COR-L47 (cell line): ENCODE measurements at places on chromosomes 11 and 22.
A peak's percentile ranks its signal among the peaks of the same experiment; 100 is the strongest.

GRCh38 chr11:367956-368413 lies 1.3 kb upstream of the B4GALNT4 start:
- no peak for DNase-seq

DNA sequence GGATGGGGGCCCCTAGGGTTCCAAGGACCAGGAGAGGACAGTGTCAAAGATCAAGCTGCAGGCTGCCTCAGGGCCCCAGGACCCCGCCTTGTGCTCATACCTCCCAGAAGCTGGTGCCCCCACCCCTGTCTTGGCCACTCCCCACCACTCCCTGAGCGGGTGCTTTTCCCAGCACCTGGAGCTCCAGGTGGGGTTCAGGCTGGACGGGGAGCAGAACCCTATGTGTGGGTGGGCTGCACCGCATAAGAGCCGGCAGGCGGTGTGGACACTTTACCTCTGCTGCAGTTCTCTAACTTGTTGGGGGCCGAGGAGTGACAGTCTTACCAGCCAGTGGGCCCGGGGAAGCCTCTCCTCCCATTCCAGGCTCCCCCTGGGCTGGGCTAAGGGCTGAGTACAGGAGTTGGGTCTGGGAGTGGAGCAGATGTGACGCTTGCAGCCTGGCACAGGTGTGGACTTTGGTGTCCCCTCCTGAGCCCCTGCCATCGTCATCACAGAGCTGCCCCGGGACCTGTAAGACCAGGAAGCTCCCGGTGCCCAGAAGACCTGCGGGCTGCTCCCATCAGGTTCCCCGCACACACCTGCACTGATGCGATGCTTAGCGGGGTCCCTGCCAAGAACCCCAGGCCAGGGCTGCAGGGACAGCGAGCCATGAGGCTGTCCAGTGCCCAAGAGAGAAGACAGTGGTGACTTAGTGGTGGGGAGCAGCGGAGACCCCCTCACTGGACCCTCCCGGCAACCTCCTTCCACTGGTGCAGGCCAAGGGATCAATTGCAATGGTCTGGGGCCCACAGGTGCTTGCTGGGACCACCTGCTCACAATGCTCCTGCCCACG lies 674.5 kb downstream of the BRD1 start:
- no peak for DNase-seq

DNA sequence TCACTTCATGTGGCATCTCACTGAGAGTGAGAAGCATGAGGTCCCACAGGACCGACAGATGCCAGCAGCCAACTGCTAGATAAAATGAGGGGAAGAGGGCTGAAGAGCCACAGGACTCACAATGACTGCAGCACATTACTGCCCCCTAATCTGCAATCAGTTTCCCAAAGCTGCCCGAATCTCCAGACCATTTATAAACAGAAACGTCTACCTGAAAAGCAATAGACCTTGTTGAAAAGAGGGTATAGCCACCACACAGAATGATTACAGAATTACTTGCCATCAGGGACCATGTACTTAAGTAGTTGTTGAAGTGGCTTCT lies 12.4 kb upstream of the TEF start:
- no peak for DNase-seq

DNA sequence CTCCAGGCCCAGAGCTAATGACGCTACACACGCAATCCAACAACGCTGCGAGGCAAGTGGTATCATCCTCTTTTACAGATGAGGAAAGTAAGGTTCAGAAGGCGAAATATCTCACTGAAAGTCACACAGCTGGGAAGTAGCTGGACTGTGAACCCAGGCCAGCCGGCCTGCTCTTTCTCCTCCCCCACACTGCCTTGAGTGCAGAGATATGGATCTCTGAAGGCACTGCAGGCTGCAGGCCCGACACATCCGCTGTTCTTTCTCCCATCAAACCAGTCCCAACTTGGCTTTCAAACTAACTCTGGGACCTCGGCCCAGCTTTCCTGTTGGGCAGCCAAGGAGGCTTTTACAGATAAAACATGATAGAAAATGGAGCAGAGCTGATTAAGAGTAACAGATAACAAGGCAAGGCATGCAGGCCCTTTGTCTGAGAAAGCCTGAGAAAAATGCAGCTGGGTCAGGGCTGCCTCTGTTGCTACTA lies 64.0 kb upstream of the PTPRJ start:
- no peak for DNase-seq

- DNase-seq = no peak
Observed at GRCh38 chr11:104113541-104113940, 50.4 kb downstream of the PDGFD start.

DNA sequence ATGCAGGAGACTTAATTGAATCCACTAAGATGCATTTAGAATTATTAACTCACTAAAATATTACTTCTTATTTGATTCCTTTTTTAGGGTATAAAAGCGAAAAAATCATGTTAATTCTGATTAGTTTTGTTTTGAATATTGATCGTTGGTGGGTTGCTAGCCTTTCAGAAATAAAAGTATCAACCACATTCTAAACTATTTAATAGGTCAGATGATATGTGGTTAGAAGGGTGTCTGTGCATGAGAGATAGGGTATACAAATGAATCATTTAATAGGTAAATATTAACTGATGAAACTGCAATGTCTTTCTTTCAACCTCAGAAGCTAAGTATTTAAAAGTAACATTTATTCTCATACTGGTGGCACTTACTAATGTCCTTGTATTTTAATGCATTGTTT lies 515.1 kb downstream of the CNTN5 start:
- DNase-seq = no peak

- DNase-seq = peak; percentile 41
Observed at GRCh38 chr11:61533401-61533800, 24.9 kb downstream of the LRRC10B start.

- no peak for DNase-seq
Observed at GRCh38 chr11:120676991-120677390, 165.4 kb downstream of the GRIK4 start.

GRCh38 chr11:131693756-131694155 lies 323.3 kb downstream of the NTM start:
- peak; percentile 56 for DNase-seq

GRCh38 chr11:131910178-131910522 lies 539.7 kb downstream of the NTM start:
- no peak for DNase-seq

DNA sequence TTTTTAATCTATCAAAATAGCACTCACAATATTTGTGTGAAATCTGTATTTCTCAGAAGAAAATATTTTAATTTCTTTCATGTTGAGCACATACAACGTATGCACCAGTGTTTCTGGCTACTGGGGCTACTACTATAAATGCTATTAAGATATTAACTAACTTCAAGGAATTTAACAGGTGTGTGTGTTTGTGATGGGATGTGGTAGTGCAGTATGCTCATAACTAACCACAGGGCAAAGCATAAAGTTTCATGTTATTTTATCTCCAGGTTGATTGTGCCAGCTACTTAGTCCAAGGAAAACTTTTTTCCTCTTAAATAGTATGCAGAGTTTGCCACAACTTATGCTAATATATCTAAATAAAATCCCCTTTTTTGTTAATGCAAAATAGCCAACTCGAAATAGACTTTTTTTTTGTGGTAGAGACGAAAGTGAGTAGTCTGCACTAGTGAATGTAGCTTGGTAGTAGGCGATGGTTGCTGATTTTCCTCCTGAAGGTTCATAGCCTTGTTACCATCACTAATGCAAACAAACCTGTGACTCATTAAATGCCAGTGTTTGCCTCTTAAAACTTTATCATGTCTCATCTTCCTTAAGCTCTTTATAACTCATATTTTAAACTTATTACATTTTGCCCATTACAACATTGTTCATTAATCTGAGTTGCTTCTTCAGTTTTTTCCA lies 565.5 kb upstream of the ANO3 start:
- DNase-seq = no peak

- no peak for DNase-seq
Observed at GRCh38 chr22:39395936-39396796, 3.4 kb upstream of the TAB1 start.

GRCh38 chr11:66317723-66318599 lies 1.1 kb upstream of the CD248 start:
- no peak for DNase-seq

DNA sequence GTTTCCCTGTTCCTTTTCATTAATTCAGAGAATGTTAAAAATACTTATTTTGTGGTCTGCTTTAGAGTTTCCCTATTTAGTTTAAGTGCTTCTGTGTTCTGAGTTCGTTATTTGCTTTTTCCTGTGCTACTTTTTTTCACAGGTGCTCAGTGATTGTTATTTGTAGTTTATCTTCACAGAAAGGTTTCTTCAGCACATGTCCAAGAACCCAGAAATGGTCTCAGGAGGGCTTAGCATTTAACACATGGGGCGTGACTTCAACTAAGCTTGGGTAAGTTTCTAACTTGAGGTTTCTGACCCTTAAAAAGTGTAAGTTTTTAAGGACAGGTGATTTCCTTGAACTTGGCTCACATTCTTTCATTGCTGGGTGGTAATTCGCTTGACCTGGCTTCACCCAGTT lies 157.3 kb downstream of the AASDHPPT start:
- no peak for DNase-seq

- DNase-seq = no peak
Observed at GRCh38 chr11:62104816-62105653, 18.8 kb upstream of the INCENP start.

- DNase-seq = no peak
Observed at GRCh38 chr11:3939211-3939610, 83.7 kb downstream of the STIM1 start.

DNA sequence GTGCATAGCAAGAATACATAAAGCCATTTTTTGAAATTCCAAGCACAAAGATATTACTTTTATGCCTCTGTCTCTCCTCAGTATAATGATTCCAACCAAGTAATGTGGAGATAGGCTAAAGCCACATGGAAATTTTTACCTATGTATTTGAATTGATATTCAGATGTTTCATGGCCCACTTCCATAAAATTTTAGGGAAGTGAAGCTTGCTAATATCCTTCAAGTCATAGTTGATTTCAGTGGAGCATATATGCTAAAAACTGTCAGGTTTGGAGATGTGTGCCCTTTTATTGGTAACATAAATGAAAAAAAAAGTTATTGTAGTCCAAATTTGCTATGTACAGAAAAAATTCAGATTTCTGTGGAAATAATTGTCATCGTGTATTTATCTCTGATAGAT lies 12.3 kb downstream of the MS4A4E start:
- no peak for DNase-seq

DNA sequence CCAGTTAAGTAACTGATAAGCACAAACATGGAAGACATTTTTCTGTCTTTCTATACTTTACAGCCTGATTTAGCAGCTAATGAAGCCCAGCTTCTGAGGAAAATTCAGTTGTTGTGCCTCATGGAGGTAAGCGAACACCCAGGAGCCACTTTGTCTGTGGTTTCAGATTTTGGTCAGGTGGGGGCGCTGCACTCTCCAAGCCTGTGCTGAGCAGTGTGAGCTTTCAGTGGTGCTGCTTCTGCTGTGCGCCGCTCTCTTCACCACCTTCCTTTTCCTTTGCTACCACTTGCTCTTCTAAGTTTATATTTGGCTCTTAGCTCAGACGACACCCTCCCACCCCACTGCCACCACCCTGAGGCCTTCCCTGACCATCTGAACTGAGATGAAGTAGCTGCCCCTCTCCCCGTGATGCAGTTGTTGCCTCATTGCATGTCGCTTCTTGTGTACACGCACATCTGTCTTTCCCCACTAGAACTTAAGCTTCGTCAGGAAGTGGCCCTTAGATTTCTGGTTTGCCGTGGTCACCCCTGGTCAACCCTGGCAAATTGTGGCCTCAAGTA lies 14.0 kb downstream of the PSMD13 start:
- no peak for DNase-seq

DNA sequence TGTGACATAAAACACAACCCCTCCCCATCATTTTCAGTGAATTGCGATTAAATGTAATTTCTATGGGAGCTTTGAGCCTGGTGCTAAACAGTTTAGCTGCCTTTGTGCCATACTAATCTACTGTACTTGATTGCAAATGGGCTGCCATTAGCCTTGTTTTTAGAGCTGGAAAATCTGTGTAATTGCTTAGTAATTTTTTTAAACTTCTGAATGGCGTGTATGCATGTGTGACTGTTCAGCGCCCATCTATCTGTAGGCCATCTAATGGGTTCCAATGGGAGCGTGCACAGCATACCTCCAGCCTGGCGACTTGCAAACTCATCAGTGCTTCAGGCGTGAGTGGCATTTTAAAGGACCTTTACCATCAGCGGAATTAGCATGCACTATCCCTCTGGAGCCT lies 142.7 kb upstream of the KIRREL3 start:
- no peak for DNase-seq

- DNase-seq = no peak
Observed at GRCh38 chr11:11416917-11417316, 63.9 kb upstream of the CSNK2A3 start.

DNA sequence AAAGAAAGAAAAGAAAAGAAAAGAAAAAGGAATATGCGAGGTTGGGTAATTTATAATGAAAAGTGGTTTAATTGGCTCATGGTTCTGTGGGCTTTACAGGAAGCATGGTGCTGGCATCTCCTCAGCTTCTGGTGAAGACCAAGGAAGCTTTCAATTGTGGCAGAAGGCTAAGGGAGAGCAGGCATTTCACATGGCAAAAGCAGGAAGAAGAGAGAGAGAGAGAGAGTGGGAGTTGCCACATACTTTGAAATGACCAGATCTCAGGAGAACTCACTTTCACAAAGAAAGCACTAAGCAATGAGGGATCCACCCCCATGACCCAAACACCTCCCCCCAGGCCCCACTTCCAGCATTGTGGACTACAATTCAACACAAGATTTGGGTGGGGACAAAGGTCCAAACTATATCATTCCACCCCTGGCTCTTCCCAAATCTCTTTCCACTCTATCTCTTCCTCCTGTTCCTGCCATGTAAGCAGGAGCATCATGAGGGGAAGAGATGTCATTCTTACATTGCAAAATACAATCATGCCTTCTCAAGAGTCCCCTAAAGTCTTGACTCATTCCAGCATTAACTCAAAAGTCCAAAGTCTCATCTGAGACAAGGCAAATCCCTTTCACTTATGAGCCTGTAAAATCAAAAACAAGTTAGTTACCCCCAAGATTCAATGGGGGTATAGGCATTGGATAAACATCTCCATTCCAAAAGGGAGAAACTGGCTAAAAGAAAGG lies 38.9 kb downstream of the LINC01488 start:
- DNase-seq = no peak

DNA sequence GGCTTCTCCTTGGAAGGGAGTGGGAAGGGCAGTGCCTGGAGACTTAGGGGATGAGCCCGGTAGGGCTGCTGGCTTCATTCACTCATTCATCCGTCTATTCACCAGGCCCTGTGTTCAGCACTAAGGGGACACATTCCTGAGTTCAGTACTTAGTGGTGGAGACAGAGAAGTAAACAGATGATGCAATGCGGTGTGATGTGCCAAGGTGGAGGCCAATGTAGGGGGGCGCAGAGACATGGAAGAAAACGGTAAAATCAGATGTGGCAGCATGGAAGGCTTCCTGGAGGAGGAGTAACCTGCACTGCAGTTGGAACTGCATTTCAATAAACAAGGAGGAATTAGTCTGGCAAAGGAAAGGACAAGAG lies 21.3 kb downstream of the GRIK4 start:
- no peak for DNase-seq

GRCh38 chr11:133443206-133443747 lies 89.0 kb downstream of the OPCML start:
- DNase-seq = no peak

DNA sequence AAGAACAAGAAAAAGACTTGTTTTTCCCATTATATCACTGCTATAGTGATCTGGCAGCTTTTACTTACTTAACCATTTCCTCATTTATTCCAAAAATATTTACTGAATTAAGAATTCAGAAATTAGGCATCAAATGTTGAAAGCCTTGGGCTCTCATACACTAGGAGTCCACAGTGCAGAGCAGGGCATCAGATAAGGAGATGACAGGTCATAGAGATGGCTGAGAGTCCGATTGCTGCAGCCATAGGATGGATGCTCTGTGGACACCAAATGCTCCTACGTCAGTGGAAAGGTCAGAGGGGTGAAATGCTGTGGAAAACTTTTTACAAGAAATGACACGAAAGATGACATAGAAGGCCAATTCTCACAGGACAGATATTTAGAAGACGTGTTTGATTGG lies 771.1 kb downstream of the LRRC4C start:
- no peak for DNase-seq
